ENCODE measurements at places on chromosomes 12 and 14.

- DNase-seq = no peak
Measured at GRCh38 chr14:68822926-68823325, 30.1 kb upstream of the ZFP36L1 start.

GRCh38 chr14:56208520-56208919 lies 90.3 kb downstream of the PELI2 start:
- DNase-seq = no peak

- no peak for DNase-seq
Measured at GRCh38 chr14:75342762-75343599, 64.4 kb downstream of the FOS start.

DNA sequence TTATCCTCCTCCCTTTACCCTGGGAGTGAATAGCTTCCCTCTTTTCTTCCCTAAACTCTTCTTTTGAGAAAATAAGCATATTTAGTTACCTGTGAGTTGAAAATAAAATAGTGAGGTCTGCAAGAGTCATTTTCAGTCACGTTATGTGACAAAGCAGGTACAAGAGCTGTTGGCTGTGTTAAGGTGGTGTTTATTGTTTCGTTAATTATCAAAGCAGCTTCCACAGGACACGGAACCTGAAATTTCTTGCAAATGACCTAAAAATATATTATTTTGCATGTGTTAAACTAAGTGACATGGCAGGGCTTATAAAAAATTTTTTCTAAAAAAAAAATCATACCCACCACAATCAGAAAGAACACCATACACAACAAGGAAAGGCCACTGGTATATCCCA lies 8.3 kb downstream of the SLC38A2 start:
- no peak for DNase-seq

GRCh38 chr12:107884769-107885694 lies 110.5 kb downstream of the ASCL4 start:
- peak; percentile 60 for DNase-seq

- no peak for DNase-seq
Measured at GRCh38 chr12:40198601-40199000, 26.2 kb upstream of the LRRK2 start.

DNA sequence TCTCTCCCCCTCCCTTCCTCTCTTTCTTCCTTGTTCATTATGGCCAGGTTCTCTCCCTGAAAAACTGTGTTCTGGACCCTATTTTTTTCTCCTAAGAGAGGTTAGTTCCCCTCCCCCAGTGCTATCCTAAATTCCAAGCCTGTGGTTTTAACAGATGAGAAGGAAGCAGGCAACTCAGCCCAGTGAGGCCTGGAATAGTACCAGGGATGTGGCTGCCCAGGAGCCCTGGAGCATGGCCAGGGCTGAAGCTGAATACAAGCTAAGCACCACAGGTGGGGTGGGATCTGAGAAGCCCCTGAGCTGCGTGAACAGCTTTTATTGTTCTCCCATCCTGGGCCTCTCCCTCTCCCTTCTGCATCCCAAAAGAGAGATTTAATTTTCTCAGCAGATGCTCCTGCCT lies 1581.3 kb upstream of the TMEM132C start:
- no peak for DNase-seq

DNA sequence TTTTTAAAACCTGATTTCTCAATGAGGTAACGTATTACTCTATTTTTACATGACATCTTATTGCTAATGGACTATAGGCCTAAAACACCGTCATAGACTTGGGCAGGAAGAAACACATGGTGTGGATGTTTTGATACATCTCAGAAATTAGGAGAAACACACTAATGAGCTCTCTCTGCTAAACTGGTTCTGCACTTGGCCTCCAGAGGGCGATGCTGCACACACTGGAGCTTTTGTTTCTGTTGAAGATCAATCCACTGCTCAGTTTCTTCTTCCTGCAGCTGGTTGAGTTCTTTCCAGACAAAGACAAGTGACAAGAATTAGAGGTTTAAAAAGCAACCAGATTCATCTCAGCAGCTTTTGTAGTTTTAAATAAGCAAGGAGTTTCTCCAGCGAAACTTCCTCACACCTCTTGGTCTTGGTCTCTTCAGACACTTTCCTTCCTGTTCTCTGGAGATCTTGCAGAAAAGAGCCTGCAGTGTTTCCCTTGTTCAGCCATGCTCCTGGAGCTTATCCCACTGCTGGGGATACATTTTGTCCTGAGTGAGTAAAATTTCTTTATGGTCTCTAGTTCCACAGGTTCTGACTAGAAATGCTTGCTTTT lies 178.5 kb upstream of the OR4E1 start:
- peak; percentile 81 for DNase-seq

- peak; percentile 11 for DNase-seq
Measured at GRCh38 chr12:101455685-101456084, 19.5 kb upstream of the SPIC start.

DNA sequence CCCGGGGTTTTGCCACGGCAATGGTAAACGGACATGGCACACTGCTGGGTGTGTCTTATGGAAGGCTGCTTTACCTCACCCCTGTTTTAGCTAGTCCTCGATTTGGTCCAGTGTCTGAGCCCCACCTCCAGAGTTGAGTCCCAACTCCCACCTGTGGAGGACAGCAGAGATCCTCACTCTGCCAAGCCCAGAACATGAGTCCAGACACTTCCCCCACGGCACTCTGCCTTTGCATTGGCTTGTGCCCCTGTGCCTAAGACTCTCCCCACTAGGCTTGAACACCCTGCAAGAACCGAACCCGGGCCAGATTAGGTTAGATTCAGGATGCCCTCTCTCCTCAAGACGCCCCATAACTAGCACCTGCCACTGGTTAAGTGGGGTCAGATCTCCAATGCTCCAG lies 59.8 kb upstream of the C14orf180 start:
- DNase-seq = no peak

DNA sequence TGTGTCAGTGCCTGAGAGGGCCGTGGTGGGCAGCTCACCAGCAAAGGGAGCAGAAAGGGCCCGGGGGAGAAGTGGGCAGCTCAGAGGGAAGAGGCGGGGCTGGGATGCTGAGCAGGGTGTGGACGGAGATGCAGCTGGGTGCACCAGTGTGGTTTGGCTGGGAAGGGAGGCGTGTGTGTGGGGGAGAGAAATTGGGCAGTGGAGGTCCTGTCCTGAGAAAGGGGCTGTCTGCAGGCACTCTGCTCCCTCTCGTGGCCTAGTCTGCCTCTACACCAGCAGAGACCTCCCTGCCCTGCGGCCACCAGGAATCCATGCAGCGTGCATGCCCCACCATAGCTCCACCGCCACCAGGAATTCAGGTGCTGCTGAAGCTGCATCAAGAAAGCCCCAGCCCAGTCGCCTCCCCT lies 6.4 kb downstream of the TMEM121 start:
- peak; percentile 17 for DNase-seq

GRCh38 chr14:101179691-101180211 lies 276.2 kb upstream of the RTL1 start:
- no peak for DNase-seq

GRCh38 chr14:60757567-60758002 lies 23.0 kb downstream of the MNAT1 start:
- DNase-seq = no peak

DNA sequence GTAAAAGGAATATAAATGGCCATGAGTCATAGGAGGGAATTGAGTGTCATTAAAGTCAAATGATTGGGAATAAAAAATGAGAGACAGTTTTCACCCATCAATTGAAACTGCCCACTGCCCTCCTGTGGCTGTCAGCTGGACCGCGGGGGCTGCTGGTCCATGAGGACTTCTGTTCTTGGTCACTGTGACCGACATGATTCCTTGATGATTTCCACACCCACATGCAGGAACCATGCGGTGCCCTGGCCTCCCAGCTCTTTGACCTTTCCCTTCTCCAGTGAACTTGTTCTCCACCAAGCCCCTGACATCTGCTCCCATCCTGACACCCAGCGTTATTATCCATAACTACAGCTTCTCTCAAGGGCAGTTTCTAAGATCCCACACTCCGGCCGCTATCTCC lies 48.4 kb downstream of the C12orf75 start:
- DNase-seq = no peak

- no peak for DNase-seq
Measured at GRCh38 chr12:13592063-13592942, 389.1 kb downstream of the GRIN2B start.

DNA sequence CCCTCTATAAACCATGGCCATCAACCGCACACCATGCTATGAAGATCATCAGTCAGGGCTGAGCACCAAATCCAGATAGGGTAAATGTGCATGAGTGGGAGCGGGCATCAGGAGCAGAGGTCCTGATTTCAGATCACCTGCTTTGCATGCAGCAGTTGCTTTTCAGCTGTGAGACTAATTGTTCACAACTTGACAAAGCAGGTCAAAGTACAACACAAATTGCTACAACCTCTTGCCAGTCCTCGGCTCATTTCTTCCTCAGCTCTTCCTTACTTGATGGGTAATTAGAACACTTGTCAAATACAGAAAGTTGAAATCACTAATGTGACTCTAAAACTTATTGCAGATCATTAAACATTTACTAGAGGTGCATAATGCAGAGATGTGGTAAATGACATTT lies 171.6 kb downstream of the PPM1H start:
- DNase-seq = no peak

- peak; percentile 74 for DNase-seq
Measured at GRCh38 chr14:102554821-102555819, 37.3 kb upstream of the RCOR1 start.

DNA sequence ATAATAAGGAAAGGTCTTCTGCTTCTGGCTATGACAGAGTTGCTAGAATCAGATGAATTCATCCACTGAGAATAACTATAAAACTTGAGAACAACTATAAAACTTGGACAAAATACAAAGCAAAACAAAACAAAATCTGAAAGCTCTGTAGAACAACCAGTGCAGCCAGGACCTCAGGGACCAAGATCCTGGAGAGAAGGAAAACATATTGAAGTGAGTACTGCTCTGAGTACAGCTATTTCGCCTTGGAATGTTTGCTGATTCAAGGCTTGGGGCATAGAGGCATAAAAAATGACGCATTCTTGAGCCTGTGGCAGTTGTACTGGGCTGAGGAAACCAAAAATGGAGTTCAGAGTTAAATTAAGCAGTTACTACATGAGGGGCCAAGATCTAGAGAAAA lies 21.7 kb downstream of the FOXA1 start:
- no peak for DNase-seq

DNA sequence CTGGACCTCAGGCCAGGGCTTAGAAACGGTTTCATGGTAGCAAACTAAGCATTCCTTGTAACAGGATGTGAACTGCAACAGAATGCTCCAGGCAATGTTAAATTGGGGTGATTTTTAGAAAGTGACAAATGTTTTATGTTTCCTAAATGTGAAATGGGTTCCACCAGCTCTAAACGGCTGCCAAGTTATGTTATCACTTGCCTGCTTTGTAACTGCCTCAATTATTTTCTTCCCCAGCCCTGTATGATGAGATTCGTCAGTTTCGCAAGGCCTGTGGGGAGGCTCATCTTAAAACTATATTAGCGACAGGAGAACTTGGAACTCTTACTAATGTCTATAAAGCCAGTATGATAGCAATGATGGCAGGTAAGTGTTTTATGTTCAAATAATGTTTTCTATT lies 70.9 kb downstream of the DERA start:
- DNase-seq = no peak

DNA sequence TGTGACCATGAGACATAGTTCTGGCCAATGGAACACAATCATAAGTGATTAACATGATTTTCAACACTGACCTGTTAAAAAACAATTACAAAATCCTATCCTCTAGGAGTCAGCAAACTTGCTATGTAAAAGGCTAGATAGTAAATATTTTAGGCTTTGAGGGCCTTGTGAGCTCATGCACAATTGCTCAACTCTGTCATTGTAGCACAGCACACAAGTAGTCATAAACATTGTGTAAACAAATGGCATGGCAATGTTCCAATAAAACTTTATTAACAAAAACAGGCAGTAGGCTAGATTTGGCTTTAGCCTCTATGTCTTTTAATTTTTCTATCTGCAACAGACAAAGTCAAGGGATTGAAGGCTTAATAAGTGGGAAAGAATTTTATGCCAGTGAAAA lies 350.7 kb downstream of the C12orf50 start:
- no peak for DNase-seq

DNA sequence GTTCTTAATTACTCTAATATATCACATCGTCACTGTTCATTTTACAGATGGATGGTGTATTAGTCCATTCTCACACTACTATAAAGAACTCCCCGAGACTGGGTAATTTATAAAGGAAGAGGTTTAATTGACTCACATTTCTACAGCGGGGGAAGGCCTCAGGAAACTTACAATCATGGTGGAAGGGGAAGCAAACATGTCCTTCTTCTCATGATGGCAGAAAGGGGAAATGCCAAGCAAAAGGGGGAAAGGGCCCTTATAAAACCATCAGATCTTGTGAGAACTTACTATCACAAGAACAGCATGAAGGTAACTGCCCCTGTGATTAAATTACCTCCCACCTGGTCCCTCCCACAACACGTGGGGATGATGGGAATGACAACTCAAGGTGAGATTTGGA lies 6.5 kb downstream of the TMBIM4 start:
- no peak for DNase-seq

DNA sequence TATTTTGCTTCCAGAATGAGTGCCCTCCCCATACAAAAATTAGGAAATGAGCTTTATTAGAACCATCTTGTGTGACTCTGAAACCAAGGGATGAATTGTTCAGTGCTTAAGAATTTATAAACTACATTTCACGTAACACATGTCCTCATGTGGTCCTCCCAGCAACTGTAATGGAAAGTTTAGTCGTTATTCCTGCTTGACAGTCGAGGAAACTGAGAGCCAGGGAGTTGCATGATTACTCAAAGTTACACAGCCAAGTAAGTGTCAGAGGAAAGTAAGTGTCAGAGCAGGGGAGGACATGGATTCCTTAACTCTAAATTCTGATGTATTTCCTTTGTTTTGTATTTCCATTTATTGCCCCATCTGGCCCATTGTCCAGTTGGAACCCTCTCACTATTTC lies 453.9 kb downstream of the FUT8 start:
- no peak for DNase-seq

DNA sequence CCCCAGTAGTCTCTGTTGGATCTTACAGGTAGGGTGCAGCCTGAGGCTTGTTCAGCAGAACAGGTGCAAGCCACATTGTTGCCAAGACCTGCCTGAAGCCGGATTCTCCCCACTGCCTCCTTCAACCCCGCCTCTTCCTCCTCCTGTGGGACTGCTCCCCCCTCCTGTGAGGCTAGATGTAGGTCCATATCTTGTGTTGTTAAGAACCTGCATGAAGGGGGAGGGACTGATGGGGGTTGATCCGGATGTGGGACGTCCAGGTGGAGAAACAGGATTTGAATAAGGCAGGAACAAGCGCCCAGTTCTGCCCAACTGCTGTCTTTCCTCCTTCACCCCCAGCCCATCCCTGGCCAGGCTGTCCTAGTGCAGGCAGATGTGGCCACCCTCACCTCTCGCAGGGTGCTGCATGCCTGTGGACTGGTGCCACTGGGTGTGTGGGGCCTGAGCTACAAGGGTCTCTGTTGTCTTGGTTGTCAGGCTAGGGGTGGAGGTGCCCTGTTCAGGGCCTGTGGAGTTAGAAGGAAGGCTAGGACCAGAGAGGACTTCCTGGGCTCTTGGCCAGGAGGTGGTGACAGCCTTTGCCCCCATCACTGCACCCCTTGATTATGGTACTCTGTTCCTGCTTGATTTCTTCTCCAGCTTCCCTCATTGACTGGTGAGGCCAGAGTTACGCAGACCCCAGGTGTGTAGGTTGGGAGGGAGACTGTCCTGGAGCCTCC lies 1.4 kb downstream of the NR4A1 start:
- DNase-seq = peak; percentile 37

- no peak for DNase-seq
Measured at GRCh38 chr12:102963796-102964195, 6.3 kb downstream of the ASCL1 start.
